ENCODE measurements at places on chromosomes 5 and 9.

DNA sequence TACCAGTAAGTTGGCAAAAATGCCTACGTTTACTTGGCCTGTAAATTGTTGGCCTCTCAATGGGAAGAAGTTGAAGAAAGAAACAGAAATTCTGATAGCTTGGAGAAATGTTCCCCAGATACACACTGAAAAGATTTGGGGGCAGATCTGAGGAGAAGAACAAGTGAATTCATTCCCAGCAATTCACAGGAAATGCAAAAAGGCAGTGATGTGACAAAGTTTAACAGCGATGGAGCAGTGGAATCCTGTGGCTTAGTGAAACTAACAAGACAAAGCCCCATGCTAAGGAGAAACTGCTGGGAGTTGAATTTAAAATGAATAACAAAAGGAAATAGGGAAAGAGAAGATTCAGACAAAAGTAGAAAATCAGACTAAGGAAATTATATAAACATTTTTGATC lies 213.2 kb upstream of the EDIL3 start:
- DNase-seq, result no peak

DNA sequence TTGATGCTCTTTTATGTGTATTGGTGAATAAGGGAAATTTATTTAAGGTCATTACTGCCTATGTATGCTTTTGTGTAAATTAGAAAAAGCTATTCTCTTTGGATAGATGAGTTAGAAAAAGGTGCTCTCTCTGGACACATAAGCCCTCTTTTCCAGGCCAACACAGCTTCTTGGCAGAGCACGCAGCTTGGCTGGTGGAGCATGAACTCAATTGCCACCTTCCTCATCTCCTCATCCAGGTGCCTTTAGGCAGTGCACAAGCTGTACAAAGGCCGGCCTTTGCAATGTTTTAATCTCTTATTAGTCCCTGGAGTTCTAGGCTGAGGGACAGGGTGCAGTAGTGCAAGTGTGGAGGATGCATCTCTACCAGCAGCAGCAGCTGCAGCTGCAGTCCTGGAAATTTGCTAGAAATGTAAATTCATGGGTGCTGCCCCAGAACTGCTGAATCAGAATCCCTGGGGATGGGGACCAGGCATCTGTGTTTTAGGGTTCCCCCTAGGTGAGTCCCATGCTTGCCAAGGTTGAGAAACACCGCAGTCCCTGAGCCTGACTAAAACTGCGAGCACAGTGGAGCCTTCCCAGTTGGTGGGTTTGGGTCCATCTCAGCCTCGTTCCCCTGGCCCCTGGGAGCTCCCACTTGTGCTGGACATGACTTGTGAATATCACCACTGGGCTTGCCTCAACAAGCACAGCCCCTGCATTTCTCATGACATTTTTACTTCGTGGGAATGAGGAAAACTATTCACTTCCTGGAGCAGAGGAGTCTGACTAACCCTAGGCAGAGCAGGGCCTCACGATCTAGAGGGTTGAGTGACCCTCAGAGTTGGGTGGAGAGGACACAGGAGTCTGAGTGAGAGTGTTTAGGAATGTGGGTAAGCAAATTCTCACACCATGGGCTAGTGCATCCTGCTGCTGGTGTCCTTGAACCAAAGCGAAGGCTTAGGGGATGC lies 272.3 kb downstream of the ZSWIM6 start:
- no peak for DNase-seq

DNA sequence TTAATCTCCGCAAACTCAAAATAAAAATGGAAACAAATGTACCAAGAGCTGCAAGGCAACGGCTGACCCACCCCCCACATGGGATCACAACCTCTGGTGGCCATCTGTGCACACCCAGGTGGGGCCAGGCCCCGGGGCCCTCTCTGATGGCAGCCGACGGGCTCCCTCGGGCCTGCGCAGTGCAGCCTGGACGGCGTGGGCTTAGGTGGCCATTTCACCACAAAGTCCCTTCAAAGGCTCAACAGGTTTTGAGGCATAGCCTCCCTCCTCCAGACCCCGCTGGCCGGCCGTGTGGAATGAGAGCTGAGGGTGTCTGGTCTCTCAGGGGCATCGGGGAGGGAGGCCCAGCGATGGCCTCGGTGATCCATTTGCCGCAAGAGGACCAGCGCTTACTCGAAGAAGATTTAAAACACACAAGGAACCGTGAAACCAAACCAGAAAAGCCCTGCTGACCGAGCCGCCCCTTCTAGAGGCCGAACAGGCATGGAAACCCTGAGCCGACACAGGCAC lies 42.7 kb upstream of the CEP72 start:
- no peak for DNase-seq

GRCh38 chr9:103902263-103902662 lies 191.8 kb upstream of the SMC2 start:
- DNase-seq, result no peak

Measured in activated CD4-positive, CD25-positive, alpha-beta regulatory T cell (primary cell).